Right forelimb (tissue), 1 donor: ENCODE measurements at places on chromosomes 7 and 10.
A peak's percentile ranks its signal among the peaks of the same experiment; 100 is the strongest.

GRCh38 chr7:157028199-157028903 is 17.9 kb upstream of the MNX1 start:
- DNase-seq, result peak; percentile 5

GRCh38 chr7:41375582-41375981 is 327.3 kb downstream of the INHBA start:
- DNase-seq, result no peak

GRCh38 chr7:51249991-51250390 is 66.6 kb downstream of the COBL start:
- no peak for DNase-seq

DNA sequence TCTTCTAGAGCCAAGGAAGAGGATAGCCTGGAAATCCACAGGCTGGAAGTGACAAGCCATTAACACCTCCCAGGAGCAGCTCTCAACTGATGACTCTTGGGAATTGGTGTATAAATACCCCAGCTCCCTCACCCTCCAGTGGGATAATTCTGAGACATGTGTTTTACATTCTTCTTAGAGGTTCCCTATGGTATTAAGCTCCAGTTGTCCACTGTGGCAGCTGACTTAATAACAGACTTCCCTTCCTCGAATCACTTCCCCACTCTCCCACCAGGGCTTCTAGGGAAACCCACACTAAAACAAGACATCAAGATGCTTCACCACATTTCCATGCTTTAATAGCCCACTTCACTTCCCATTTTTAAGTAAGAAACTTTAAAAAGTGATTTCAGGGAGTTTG is 47.2 kb downstream of the FAM107B start:
- no peak for DNase-seq

DNA sequence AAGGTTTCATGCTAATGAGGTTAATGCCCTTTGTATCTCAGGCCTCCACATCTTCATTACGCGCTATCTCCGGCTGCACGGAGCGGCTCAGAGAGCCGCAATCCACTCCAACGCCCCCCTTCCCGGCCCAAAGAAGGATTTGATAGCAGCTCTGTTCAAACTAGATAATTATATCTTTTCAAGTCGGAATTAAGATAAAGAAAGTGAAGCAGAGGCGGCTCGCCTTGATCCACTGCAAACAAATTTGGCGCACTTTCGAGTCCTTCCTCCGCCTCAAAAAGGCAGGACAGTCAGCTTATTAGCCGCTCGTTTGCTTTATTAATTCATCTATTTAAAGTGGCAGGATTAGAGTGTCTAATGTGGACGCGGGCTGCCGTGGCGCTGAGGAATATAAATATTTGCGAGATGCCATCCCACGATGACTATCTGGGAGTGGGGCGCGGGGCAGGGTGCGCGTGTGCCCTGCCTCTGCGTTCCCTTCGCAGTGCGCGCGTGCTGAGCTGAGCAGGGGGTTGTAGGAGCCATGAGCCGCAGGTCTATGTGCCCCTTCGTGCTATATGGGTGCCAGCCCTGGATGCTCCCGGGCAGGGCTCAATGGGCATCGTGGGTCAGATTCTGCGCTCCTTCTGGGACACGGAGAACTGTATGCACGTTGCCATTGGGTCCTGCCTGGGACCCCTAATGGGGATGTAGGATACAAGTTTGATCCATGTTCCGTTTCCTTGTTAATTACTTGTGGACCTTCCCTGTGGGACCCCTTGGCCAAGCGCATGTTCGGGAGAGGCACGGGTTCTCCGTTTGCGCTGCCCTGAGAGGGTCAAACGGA is 9.0 kb downstream of the EMX2 start:
- DNase-seq, result no peak

- DNase-seq, result no peak
Observed at GRCh38 chr7:74584160-74584954, 73.2 kb upstream of the GTF2I start.

DNA sequence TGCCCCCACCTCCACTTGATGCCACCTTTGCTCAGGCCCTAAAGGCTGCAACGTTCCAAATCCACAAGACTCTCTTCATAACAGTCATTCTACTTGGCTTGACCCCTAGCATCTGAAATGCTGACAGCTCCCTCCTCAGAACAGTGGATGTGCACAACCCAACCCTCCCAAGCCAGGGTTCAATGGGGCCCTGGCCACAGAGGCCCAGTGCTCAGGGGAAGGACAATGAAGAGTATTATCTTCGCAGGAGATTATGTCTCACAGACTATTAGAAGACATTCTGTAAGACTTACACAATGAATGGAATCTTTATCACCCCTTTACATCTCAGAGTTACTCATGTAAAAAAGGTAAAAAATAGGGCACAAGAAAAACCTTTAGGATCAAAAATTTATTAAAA is 20.4 kb downstream of the ERCC6 start:
- no peak for DNase-seq

DNA sequence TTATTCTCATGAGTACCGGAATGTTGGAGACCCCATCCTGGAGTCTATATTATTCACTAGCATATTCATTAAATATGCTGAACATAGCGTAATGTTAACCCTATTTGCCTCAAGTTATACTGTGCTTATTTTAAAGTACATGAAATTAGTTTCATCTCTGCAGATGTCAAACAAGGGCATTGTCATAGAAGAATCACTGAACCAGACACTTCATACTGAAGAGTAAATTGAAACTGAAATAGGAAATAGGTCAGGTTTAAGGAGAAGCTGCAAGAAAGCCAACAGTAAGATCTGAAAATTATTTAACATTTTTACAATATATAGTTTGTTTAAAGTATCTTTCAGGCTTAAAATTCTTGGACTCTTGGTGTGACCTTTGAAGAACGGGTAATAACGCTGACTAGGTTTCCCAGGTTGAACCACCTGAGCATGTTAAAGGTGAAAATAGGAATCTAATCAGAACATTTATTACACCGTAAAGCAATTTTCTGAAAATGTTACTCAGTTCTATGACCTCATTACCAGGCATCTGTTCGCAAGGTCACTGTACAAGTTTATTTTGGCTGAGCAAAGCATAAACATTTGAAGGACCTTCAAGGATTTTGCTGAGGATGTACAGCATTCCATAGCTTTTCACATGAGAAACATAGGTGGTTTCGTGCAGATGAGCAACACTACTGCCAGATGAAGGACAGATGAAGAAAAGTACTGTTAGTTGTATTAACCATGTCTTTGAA is 82.7 kb downstream of the REEP3 start:
- DNase-seq, result no peak

- no peak for DNase-seq
Observed at GRCh38 chr7:148701414-148701813, 2.7 kb downstream of the CUL1 start.

DNA sequence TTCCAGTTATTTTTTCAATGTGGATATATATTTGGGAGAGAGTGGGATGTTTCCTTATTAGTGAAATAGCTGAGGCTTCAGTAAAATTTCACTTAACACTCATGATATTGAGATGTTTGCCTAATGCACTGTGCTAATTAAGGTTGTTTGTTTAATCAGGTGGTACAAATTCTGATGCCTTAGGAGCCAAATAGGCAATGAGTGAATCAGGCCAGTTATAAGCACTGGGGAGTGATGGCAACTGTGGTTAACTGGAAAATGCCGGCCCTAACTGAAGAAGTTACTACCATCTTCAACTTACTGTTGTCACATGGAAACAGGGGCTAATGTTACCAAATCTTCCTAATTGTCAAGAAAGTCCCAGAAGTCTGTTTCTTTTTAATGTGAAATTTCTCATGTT is 32.0 kb downstream of the VCL start:
- DNase-seq, result no peak

DNA sequence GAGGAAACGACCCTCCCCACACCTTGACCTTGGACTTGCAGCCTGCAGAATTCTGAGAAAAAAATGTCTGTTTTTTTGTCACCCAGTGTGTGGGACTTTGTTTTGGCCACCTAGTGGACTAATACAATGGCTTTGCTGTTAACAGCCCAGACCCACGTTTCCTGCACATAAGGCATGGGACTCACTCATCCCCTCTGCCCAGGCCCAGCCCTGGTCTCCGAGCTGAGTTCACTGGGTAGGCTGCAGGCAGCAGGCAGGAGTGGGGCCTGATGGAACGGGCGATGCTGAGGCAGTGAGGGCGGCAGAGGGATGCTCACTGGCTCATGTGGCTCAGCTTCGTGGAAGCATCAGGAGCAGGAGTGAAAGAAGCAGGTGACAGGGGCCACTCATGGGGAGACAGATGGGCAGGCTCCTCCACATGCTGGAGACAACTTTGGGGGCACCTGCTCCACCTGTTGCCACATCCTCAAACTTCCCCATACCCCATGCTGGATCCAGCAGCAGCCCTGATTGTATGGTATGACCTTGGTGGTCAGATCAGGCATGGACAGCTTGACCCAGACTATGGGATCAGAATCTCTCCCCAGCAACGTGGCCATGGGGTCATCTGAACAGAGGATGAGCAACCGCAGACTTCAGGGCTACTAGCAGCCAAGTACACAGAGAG is 65.8 kb upstream of the ANTXRL start:
- no peak for DNase-seq

DNA sequence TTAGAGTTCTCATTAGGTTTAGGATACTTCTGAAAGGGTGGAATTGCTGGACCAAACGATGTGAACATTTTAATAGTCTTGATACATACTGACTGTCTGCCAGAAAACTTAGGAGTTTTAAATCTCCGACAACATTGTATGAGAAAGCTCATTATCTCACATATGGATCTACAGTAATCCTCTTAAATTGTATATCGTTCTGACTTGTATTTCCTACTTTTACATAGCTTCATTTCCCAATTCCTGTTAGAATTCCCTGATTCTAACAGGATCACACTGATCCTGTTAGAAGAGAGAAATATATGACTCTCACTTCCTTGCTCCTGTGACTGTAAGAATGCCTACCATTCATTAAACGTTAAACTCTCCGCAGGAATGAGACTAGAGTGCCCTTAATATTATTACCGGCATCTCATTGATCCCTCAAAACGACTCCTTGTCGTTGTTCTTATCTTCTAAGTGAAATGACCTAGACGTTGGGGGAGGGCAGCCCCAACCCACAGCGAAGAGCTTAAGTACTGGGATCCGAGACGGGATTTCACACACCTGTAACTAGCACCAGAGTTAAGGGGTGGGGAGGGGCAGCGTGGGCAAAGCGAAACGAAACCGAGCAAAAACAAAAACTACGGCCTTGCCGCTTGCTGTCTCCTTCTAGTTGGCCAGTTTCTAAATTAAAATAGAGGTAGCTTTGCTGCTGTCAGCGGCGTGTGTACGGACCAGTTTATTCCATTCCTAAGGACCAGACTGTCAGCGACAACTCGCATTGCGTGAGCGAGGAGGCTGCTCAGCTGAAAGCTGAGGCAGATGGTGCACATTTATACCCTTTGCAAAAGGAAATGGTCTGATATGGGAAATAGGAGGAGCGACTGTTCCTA is 678 bp upstream of the TMEM106B start:
- no peak for DNase-seq

- DNase-seq, result no peak
Observed at GRCh38 chr10:113442336-113442735, 110.5 kb upstream of the HABP2 start.

DNA sequence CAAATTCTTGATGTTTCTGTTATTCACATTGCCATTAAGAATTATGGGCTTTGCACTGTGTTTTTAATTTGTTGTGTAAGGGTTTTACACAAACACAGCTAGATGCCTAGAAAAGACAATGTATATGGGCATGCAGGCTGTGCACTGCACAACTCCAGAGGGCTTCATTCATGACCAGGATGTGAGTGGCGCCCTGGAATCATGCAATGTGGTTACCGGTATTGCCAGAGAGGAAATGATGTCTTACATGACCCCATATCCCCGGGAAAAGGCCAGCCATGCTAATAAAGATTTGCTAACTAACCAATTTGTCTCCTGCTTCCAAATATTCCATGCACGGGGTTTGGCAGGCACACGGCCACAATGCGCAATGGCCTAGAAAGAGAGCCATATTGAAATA is 16.9 kb downstream of the KCNMA1 start:
- no peak for DNase-seq

DNA sequence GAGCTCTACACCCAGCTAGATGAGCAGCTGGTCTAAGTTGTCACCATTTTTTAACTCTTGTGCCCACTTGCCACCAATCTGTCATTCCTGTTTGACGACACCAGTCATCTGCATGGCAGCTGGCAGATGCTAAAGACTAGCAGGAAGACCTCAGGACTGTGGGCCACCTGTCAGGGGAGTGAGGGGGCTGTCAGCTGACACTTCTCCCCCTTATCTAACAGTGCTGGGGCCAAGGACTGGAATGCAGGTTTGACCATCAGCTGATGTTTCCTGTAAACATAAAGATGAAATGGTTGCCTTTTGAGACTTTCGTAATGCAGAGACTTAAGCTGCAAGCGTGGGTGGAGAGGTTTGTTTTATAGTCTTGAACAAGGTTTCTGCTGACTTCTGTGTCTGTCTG is 93.5 kb downstream of the WNT2 start:
- peak; percentile 50 for DNase-seq

- peak; percentile 70 for DNase-seq
Observed at GRCh38 chr10:112952282-112953173, 2.5 kb downstream of the TCF7L2 start.

DNA sequence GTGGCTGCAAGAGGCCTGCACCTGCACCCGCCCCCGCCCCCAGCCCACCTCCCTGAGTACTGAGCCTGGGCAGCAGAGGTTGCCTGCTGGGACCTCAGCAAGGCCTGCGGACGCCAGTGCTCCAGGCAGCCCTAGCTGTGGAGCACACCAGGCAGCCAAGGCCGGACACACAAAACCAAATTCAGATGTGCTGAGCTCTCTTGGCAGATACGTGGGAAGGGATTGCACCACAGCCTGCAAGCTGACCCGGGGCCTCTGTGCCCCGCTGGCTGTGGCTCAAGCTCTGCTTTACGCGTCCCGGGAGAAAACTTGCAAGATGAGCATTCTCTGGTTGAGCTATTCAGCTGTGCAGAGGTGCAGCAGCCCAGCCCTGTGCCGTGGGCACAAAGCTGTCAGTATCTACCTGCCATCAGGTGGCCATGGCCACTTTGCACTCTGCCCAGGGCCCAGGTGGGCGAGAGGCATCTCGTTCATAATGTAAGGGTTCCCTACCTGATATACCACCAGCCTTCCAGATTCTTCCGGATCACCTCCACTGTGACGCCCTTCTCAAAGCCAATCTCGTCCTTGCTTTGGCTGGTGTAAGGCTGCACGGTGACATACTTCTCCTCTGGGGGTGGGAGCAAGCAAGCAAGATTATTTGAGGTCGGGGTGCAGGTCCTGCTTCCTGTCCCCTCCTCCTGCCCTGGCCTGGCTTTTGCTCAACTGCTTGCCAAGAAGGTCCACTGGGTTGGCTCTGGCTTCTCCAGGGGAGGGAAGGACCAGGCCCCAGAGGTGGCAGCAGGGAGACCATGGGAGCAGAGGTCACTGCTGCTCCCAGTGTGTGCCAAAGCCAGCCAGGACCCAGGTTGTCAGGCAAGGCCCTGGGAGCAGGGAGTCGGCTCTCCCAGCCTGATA is 123.4 kb downstream of the NEURL1 start:
- peak; percentile 67 for DNase-seq

DNA sequence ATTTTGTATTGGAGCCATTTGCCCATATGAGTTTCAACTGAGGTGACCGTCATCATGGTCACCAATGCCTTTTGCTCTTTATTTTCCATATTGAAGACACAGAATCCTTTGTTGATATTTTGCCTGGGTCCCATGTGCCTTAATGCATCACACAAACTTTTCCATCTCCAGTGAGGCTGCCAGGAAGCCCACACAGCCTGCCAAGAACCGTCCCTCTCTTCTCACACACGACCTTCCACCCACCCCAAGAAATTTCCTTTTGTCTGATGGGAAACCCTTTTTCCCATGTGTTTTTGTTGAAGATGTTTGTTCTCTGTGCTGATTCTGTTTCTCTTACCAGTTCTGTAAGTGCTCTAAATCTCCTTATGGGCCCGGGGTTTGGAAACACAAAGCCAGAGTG is 168.9 kb downstream of the CSTF2T start:
- DNase-seq, result peak; percentile 43

GRCh38 chr7:157814931-157815705 is 478.3 kb downstream of the DNAJB6 start:
- DNase-seq, result no peak
